ENCODE measurements at places on chromosomes 3 and 15.

DNA sequence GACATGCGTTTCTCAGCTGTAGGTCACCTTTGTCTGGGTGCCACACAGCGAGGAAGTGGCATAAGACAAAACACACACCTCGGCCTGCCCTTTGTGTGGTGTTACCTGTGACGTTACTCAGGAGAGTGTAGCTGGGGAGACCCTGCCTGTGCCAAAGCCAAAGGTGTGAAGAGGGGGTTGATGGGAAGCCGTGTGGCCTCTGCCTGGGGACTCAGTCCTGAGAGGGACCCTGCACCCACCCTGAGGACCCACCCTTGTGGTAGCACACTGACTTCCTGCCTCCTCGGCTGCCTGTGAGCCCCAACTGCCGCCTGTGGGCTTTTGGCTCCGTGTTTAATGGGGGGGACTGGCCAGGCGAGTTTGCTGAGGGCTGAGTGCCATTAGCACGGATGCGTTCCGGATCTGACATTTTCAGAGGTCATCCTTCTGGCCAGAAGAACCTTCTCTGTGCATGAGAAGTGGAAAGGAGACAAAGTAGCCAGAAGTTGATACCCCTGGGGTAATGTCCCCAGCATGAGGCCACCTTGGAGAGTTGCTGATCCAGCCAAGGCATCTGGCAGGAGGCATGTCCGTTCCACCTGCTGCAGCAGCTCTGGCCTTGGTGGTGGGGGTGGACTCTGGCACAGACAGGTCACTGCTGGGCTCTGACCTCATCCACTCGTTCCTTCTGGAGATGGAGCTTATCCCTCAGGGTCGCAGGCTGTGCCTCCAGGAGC, 51.8 kb upstream of the FURIN start:
- DNase-seq = peak; percentile 21

DNA sequence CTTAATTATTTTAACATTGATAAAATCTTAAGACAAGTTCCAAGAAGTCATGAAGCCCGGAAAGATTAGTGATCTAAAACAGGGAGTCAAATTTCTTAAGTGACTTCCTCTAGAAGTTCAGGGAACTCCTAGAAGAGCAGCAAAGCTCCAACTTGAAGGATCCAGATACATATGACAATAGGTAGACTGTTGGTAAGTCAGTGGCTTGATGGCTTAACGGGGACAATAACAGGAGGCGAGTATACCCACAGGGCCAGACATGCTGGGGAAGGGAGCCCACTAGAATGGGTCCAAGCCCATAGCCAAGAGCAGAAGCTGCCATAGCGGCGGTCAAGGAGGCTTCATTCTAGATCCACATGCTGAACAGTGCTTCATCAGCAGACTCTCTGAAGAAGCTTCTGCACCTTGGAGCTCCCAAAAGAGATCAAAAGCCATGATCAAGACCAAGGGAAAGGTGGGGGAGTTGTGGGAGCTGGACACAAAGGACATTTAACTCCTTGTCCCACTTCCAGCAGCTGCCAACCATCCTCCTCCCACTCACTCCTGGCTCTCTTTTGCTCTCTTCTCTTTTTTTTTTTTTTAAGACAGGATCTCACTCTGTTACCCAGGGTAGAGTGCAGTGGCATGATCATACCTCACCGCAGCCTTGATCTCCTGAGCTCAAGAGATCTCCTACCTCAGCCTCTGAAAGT, 10.2 kb upstream of the CA12 start:
- DNase-seq = no peak

GRCh38 chr3:52155912-52156311, 1.7 kb upstream of the POC1A start:
- DNase-seq = no peak

DNA sequence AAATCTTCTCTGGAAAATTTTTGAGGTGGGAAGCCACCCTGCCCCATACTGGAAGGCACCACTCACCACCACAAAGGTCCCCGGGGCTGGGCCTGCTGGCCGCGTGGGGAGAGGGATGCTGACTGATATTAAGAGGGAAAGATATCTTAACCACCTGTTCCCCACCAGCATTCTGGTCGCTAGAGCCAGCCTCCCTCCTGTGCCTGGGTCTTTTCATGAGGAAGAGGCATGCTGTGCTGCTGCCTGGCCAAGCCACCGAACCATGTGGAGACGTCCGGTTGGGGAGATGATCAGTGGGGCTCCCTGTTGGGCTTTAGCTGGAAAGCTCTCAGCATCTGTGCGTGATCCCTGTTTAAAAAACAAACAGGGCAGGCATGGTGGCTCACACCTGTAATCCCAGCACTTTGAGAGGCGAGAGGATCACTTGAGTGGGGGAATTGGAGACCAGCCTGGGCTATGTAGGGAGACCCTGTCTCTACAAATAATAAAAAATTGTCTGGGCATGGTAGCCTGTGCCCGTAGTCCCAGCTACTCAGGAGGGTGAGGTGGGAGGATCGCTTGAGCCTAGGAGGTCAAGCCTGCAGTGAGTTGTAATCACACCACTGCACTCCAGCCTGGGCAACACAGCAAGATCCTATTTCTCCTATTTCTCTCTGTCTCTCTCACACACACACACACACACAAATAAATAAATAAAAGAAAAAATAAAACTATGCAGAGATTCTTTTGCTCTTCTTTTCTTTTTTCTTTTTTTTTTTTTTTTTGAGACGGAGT, 1.0 kb downstream of the KLHL18 start:
- peak; percentile 53 for DNase-seq

DNA sequence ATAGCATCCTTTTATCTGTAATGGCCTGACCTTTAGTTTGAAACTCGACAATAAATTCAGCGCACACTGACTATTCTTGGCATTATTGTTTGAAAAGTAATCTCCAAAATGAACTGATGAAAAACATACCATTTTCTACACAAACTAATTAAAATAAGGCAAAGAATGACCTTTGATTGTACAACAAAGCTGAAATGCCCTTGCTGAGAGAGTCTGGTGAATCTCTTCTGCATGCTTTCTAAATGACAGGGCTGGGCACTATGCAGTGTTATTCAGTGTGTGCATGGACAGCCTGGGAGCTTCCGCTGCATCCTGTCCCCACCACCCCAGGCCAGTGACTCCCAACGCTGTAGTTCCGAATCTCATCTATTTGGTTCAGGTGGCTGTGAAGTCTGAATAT, 530.8 kb downstream of the FOXP1 start:
- DNase-seq = no peak

DNA sequence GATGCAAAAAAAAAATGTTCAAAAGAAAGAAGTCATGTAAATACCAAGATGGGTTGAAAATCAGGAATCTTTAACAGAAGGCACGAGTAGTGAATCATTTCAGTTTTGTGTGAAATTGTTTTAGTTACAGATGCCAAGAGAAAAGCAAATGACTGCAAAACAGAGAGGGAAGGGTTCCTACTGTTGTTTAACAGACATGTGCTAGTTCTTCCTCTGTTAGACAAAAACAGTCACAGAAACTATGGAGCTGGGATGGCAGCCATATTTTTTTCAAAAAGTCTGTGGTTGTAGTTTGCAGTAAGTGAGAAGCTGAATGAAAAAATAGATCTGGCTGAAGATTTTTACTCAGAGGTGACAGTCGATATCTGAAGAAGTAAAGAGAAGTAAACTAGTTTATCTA, 511.9 kb downstream of the ZIC1 start:
- DNase-seq = no peak

Measured in activated CD4-positive, alpha-beta T cell treated with anti-CD3 and anti-CD28 coated beads, Interleukin-2, Interleukin-6, amounts not matched to agents 100 ng/mL and 50 ng/mL, durations not matched to agents 16 hours and 8 hours (primary cell).